ENCODE measurements at places on chromosomes 3 and 15.

DNA sequence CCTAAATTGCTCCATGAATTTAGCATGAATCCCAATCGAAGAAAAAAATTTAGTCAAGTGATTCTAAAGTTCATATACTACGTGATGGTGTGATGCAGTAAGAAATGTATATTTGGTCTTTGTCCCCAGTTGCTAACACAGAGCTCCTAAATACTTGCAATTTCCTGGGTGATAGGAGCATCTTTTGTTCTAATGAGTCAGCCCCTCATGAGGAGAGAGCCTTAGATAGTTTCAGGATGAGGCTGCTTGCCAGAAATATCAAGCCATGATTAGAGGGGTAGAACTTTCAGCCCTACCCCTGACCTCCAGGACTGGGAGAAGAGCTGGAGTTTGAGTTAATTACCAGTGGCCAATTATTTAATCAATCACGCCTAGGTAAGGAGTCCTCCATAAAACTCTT lies 170.2 kb downstream of the PDE8A start:
- DNase-seq, result no peak

GRCh38 chr15:89912674-89913396 lies at the start of gene ARPIN:
Gene ARPIN, minus strand, starts transcription at chr15:89912952. Its CDS starts 117 bp downstream, at chr15:89912835.
- DNase-seq, result no peak

- no peak for DNase-seq
These were observed 8.1 kb upstream of the PRSS50 start for GRCh38 chr3:46725621-46726314.

DNA sequence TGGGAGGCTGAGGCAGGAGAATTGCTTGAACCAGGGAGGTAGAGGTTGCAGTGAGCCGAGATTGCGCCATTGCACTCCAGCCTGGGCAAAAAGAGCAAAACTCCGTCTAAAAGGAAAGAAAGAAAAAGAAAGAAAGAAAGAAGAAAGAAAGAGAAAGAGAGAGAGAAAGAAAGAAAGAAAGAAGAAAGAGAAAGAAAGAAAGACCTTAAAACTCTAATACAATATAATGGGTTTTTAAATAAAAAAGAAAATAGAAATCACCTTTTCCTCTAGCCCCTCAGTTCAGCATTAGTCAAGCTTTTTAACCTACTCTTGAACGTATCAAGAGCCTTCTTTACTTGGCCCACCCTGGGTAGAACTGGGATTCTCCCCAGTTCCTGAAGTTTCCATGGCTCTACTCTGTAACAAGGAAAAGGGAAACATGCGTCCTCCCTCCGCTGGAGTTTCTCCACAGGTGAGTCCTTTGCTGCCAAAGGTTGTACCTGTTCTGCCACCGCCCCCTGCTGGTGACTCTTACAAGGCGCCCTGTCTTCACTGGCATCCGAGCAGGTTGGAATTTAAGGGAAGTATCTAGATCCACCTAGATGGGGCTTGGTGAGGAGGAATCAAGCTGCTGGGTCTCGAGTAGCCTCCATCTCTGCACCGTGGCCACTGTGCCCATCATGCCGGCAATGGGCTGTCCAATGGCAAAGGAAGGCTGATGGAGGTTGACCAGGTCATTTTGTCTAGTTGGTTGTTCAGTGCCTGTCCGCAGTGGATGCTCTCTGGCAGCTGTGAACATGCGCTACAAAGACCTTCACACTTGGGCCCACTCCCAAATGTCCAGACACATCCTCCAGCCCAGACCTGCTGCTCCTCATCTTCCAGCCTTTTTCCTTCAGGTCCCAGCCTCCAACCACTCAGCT lies 20.6 kb upstream of the EPHB3 start:
- DNase-seq, result peak; percentile 53

GRCh38 chr15:63922261-63922904 lies 88.6 kb upstream of the HERC1 start:
- DNase-seq, result no peak

- DNase-seq, result no peak
These were observed 85.6 kb upstream of the GAP43 start for GRCh38 chr3:115537669-115538068.

DNA sequence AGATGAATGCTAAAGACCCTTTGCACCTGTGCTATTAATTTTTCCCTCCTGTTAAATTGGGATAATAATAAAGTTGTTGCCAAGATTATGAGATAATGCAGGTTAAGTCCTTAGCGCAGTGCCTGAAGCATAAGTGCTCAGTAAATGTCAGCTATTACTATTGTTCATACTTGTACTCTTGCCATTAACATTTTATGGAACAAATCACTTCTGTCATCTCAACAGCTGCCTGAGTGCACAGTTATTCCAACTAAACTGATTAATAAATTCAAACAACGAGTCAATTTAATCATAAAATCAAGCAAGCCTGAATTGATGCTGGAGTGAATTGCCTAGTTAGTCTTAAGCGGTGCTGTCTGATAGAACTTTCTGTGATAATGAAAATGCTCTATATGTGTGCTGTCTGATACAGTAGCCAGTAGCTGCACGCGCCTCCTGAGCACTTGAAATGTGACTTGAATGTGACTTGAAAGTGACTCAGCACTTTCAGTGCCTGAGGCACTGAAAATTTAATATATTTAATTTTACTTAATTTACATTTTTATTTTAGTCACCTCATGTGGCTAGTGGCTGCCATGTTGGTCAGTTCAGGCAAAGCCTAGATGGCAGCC lies 198.7 kb upstream of the PFN2 start:
- no peak for DNase-seq

DNA sequence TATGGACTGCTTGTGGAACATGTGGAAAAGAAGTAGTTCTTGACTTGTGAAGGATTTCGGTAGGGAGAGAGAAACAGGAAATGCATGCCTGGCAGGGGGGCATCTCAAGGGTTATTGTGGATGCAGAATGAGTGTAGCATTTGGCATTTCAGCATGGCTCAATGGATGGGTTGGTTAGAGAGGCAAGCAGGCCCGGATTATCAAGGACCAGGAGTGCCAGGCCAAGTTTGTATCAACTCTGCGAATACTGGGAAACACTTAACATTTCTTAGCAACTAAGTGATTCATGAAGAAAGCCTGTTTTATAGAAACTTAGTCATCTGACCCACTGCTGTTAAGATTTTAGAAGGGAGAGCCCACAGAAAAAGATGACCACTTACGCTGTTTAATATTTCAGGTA lies 33.6 kb downstream of the KIF15 start:
- no peak for DNase-seq

GRCh38 chr15:41928637-41929620 lies 35.1 kb upstream of the SPTBN5 start:
- no peak for DNase-seq

GRCh38 chr15:69742361-69742760 lies 289.7 kb downstream of the RPLP1 start:
- no peak for DNase-seq

DNA sequence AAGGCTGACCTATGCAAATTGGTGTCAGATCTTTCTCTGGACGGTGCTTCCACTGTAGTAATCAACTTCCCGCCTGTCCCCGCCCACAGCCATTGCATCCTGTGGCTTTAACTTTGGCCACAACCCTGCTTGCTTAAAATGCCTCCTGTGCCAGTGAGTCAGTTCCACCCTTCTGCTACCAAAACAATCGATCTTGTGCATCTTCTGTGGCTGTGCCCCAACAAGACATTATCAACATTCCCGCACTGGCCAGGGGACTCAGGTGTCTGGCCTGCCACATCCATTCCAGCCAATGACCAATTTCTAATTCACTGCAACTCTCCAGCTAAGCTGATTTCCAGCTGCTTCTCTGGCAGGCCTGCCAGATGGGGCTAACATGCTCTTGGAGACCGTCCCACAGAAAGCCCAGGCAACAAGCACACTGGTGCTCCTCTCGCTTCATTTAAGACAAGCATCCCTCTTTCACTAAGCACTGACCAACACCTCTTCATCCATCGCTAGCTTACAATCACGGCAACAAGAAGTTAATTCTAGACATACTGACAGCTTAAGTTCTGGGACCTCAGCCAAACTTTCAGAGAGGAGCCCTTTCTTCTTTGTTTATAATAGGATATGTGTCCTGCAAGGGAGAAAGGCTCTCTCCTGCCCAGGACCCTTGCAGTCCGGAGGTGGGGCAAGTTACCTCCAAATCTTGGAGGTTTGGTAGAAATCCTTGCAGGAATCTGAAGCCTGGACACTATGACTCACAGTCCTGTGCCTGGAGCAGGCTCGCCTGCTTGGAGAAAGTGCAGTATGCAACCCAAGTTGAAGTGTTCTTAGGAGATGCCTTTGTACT lies 6.7 kb downstream of the CA12 start:
- DNase-seq, result no peak

DNA sequence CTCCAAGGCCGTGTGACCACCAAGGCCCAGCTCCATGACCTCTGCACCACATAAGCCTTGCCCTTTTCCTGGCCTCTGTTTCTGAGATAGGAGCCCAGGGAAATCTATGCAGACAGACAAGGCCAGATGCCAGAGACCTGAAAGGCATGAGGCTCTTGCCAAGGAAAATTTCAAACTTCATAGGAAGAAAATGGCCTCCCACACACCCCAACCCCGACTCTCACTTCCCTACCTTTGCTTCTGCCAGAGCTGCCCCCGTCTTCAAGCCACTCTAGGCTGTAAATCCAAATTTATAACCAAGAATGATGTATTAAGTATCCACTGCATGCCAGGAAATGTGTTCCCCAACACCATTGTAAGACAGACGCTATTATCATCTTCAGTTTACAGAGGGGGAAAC lies 65.5 kb upstream of the HRH1 start:
- no peak for DNase-seq

- DNase-seq, result no peak
These were observed 282.8 kb upstream of the LRRN1 start for GRCh38 chr3:3516384-3516783.

- no peak for DNase-seq
These were observed 37.0 kb upstream of the NR2E3 start for GRCh38 chr15:71773206-71773859.

DNA sequence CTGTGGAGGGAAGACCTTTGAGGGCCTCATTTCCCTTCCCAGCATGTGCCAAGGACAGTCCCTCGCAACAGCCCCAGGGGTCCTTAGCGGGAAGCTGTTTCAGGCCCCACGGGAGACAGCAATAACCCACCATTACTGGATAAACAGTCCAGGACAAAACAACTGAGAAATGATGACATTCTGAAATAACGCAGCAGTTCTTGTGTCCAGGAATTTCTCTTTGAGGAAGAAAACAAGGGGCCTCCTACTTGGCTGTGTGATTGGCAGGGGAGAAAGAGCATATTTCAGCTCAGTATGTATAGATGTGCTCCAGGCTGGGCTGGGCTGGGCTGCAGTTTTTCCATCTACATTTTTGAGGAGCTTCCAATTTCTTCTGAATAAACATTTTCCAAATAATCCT lies 82.2 kb upstream of the THBS1 start:
- no peak for DNase-seq

GRCh38 chr3:39147711-39148434 lies 5.5 kb downstream of the CSRNP1 start:
- DNase-seq, result no peak

- DNase-seq, result no peak
These were observed 660 bp upstream of the BCL2L10 start for GRCh38 chr15:52113235-52113634.

DNA sequence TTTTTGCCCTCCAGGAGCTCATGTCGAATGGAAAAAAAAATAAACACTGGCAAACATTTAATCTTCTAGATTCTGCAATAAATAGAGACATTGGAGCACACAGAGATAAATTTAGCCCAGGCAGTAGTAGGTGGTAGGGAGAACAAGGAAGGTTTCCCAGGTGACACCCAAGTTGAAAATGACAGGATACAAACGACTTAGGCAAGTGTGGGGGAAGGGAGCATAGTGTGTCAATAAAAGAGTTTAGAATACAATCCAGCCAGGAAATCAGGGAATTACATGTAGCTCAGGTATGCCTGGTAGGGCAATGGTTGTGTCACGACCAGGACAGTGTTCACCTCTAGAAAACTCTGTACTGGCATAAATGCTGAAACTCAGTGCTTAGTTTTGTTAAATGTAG lies 364.6 kb upstream of the AGTR1 start:
- DNase-seq, result no peak

DNA sequence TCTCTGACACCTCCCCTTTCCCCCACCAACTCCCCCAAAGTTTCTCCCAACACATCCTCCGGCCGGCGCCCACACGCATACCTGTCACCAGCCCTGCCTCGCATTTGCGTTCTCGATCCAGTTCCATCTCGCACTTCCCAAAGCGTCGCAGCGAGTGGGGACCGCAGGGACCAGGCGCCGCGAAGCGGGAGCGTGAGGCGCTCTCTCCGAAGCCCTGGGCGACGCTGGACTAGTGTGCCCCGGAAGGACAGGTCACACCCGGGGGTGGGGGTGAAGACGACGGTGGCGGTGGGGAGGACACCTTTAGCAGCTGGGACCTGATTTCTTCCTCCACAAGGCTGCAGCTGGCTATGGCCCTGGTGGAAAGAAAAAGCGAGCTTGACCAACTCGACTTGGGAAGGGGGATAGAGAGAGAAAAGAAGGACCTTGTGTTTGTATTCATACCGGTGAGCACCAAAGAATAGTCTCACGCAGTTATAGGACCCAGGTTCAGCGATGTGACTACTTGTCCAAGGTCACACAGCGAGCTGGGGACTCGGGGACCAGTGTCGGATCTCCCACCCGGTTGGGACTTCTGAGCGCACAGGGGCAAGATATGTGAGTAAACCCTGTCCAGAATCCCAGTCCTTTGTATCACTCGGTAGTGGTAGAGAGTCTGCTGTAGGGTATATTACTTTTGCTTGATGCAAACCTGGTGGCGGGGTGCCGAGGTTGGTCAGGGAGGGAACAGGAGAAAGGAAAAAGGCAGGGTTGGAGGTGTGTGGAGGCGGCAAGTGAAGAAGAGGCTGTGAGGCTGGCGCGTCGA lies 607 bp upstream of the GHSR start:
- no peak for DNase-seq

GRCh38 chr3:86624192-86624591 lies 366.8 kb downstream of the VGLL3 start:
- DNase-seq, result no peak

DNA sequence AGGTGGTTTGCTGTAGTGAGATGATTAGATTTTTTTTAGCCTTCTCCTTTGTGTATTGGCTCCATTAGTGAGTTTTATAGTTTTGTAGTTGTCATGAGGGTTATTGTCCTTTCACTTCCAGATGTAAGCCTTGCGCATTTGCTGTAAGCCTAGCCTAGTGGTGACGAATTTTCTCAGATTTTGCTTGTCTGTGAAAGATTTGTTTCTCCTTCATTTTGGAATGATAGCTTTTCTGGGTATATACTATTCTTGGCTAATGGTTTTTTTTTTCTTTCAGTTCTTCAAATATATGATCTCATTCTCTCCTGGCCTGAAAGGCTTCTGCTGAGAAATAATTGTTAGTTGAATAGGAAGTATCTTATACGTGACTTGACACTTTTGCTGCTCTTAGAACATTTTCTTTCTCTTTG lies 166.5 kb upstream of the THRB start:
- no peak for DNase-seq

- no peak for DNase-seq
These were observed 27.2 kb downstream of the TFRC start for GRCh38 chr3:196054661-196055060.
